ENCODE measurements at places on chromosomes 4 and X.

DNA sequence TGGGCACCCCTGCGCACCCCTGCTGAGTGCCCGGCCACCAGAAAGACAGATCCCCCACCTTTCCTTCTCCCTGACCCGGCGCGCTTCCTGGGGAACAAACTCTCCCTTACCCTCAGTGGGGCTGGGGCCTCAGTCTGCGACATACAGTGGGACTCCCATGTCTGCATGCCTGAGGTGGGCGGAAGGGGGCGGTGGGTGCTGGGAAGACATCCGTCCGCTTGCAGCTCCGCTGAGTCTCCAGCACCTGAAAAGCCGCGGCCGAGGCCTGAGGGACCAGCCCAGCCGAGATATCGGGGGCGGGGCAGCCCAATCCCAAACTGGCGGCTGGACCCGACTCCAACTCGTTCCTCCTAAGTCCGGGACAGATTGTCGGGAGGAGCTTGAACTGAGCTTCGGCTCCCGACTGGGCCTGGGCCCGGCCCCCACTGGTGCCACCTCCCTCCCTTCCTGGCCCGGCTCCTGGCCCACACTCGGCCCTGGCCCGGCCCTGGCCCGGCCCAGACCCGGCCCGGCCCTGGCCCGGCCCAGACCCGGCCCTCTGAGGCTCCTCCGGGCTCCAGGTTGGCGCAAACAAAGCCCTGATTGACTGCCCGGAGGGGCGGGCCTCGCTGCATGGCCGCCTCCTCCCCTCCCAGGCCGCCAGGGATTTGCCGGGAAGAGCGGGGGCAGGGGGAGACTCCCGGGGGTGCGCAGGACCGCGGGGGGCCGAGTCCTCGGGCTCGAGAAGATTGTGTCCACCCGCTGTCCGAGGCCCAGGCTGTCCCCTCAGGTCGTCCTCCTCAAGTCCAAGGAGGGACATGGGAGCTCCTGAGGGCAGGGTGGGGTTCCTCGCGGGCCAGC is 877 bp upstream of the SLC16A2 start:
- DNase-seq = peak; percentile 29

- DNase-seq = no peak
These were observed 75.6 kb upstream of the BOD1L1 start for GRCh38 chr4:13703096-13703495.

DNA sequence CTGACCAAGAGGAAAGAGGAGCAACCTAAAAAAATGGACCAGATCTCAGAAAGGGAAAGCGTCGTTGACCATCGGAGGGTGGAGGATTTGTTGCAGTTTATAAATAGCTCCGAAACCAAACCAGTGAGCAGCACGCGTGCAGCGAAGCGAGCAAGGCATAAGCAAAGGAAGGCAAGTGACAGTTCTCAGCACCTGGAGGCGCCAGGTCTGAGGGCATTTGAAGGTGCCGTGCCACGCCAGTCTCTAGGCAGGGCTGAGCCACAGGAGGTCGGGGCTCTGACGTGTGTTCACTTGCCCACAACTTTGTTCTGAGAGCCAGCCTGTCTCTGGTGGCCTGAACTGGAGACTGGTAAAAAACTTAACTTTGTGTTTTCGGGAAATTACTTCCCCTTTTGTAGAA is 59.7 kb downstream of the TNIP2 start:
- no peak for DNase-seq

DNA sequence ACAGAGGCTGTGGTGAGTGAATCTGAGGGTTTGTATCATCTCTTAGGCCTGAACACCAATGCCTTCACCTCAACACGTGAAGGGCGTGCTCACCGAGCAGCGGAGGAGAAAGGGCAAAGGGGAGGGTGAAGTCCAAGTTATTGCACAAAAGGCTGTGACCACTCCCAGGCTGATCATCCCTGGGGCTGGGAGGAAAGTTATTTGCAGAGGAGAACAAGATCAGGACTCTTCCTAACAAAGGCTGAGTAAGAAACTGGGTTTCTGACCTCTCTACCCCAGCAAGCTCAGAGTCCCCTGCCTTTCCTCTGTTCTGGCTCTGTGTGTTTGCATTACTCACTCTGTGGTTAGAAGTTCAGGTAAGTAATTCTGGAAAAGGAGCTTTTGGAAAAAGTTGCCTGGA is 366.3 kb upstream of the CXorf51A start:
- DNase-seq = no peak

GRCh38 chrX:2863646-2864045 is 34.9 kb downstream of the GYG2 start:
- no peak for DNase-seq

- DNase-seq = no peak
These were observed 89.0 kb downstream of the SMIM20 start for GRCh38 chr4:26003056-26003455.

GRCh38 chr4:56062526-56063145 is 113.9 kb downstream of the CEP135 start:
- no peak for DNase-seq

- DNase-seq = no peak
These were observed 54.2 kb downstream of the QRFPR start for GRCh38 chr4:121326597-121326996.

DNA sequence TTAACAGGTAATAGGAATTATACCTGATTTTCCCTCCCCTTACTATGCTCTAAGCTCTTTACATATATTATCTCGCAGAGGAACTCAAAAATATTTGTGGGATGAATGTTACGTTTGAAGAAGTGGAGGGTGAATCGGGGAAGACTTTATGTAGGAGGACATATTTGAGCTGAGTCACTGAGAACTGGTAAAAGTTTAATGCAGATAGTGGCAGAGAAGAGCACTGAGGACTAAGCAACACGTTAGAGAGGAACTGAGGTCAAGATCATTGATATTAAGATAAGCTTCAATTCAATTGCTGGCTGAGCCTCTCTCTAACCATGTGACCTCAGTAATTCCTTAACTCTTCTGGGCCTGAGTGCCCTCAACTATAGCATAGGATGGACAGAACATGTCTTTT is 26.4 kb upstream of the ELOVL6 start:
- no peak for DNase-seq

DNA sequence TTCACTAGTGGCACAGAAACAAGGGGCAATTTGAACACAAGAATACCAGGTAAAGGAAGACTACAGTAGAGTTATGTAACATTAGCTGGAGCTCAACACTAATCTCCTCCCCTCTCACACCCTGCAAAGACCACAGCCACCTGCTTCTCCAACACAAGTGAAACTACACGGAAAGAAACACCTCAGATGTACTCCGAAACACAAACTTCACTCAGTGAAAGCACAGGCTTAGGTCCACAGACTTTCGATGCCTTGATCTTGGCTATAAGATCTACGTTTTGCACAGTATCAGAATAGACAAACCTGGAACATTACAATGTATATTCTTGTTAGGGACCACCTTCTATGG is 7.6 kb downstream of the ACSL1 start:
- DNase-seq = no peak

DNA sequence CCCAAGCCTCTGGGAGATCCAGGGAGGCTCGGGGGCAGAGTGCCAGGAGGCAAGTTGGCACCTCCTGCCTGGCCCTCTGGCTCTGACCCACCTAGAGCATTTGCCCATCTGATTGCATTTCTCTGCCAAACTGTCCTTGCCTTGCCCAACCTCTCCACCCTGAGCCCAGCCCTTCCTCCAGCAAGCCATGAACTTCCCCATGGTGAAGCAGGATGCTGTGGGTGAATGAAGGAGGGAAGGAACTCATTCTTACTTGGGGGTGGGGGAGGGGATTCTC is 9.3 kb upstream of the CNGA2 start:
- DNase-seq = no peak

DNA sequence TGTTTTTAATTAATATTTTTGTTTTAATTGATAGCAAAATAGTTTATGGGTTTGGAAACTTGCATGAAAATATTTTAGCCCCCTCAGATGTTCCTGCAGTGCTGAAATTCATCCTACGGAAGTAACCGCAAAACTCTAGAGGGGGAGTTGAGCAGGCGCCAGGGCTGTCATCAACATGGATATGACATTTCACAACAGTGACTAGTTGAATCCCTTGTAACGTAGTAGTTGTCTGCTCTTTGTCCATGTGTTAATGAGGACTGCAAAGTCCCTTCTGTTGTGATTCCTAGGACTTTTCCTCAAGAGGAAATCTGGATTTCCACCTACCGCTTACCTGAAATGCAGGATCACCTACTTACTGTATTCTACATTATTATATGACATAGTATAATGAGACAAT is 40.4 kb downstream of the MAP7D3 start:
- DNase-seq = no peak

DNA sequence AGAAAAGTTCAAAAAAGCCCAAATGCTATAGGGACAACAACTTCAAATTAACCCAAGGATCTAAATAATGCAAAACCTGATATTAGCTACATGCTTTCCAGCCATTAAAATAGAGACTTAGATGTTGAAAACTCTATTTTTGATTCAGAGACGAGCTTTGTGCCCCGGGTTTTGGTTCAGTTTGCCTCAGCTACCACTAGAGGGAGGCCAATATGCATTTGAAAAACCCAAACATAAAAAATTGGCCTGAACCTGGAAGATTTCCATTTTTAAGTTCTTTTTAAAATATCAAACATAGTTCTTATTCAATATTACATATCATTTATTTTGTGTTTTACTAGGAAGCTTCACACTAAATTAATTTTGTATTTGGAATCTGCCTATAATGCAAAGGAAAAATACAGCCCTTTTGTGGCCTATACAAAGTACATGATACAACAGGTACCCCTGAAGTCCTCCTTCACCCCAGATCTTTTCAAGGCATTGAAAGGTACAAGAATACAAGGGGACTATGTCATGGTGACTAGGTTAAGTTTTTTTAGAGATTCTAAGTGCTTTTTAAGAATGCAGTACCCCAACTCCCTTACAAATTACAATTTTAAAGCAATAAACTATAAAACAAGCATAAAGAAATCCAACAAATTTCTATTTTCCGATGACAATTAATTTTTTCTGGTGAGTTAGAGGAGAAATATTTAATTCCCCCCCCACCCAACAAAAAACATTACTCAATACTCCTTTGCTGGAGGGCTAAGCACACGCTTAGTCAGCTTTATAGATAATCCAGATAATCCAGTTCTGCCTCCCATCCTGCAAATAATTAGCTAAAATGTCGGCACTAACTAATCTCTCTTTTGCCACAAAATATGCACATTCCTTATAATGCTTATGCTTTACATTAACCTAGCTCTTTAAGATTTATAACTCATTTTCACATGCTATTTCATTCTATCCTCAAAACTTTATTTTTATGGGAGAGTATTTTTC is 97.7 kb upstream of the PTPN13 start:
- peak; percentile 12 for DNase-seq

DNA sequence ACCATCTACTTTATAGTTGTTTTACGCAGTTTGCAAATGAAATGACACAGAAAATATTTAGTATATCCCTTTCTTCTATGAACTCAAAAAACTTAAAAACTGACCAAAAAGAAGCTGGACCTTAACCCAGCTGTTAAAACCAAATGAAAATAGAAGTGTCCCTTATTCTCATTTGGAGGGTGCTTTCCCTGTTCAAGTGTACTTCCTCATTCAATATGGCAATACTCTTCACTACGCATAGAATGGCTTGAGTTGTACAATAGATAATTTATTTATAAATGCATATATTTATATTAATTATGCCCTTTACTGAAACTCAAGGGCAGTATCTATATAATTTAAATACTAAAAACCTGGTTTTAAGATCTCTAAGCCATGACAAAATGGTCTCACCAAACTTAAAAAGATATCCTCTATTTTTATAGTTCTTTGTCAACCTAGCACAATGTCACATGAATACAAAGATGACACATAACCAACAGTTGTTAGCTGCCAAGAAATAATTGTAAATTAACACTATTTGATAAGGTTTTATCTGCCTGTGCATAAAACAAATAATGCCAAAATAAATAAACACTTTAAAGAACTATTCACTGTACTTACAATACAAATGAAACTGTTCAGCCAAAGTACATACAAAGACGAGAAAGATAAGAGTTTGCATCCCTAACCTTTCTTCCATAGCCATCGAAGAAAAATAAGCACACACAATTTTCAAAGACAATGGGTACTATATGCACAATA is 25.2 kb downstream of the YTHDC1 start:
- no peak for DNase-seq
